ENCODE measurements at places on chromosomes 2 and 18.

- no peak for DNase-seq
Observed at GRCh38 chr2:74191596-74192380, 6.6 kb upstream of the MTHFD2 start.

- DNase-seq = no peak
Observed at GRCh38 chr2:110832740-110833139, 100.4 kb downstream of the ACOXL start.

GRCh38 chr2:46821600-46821999 is 94.0 kb downstream of the MCFD2 start:
- DNase-seq = no peak

DNA sequence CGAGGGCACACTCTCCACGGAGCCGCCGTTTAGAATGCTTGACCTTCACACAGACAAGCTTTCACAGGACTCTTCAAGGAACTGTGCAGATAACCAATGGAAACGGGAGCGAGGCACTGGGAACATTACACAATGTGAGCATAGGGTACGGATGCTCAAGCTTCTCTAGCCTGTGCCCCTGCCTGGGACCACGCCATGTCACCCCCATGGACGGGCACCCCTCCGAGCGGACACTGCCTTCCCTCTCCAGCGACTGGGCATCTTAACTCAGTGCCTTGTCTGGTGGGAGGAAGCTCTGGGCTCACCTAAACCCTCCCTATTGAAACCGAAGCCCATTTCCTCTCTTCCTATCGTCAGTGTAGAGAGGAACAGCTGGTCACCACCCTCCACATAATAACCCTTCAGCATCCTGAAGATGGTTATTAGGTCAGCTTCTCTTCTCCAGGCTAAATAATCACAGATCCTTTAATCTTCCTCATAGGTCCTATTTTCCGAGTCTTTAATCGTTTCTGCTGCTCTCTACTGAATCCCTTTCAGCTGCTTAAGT is 626.7 kb downstream of the GALR1 start:
- DNase-seq = no peak

DNA sequence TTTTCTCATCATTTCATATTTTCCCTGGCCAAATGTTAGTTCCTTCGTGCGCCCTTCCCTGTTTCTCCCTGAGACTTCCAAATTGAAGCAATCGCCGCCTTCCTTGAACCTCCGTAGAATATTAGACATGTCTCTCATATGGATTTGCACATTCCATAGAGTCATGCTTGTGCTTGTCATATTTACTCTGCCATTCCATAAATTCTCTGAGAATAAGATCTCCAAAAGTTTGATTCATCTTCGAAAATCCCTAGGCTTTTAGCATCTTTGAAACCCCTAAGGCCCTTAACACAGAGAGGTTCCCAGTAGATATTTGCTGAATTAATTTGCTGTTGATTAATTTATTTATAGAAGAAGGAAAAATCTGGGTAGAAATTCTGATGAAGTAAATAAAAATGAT is 202.2 kb upstream of the PIK3C3 start:
- no peak for DNase-seq

GRCh38 chr2:37554155-37554510 is 117.3 kb downstream of the CDC42EP3 start:
- DNase-seq = no peak
